Caco-2 (cell line): ENCODE measurements at places on chromosomes 4 and X. TPM values are rescaled to one million over a fixed set of nuclear protein-coding genes. Genes with fewer than 3 reads are reported as not detected.

CCDC158 gene
- total RNA-seq = 0.39 and 0.56 TPM in 2 replicates

DNA sequence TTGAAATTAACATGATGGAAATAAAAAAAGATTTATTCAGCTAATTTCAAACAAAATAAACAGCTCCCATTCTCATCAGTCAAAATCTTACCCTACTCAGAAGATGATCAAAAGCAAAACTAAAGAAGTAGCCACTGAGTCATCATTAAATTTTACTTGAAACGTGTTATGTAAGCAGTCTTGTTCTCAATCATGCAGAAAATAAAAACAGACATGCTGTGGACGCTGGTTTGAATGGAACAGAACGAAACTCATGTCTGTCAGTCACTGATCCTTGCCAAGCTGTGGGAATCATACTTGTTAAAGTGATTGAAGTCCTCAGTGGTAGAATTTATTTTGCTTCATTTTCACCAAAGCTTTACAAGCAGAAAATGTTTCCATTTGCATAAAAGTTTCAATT lies 77.2 kb upstream of the TLR3 start:
- no peaks in the 10 kb centered on the region for H3K36me3 ChIP-seq
- H3K27me3 ChIP-seq = no peaks in the 10 kb centered on the region
- H3K27ac ChIP-seq = no peak overlapping the region
- DNase-seq = no peak
- no peaks in the 10 kb centered on the region for H3K4me1 ChIP-seq

FGFRL1 gene
- 25.4 and 26.0 TPM in 2 replicates for total RNA-seq

DNA sequence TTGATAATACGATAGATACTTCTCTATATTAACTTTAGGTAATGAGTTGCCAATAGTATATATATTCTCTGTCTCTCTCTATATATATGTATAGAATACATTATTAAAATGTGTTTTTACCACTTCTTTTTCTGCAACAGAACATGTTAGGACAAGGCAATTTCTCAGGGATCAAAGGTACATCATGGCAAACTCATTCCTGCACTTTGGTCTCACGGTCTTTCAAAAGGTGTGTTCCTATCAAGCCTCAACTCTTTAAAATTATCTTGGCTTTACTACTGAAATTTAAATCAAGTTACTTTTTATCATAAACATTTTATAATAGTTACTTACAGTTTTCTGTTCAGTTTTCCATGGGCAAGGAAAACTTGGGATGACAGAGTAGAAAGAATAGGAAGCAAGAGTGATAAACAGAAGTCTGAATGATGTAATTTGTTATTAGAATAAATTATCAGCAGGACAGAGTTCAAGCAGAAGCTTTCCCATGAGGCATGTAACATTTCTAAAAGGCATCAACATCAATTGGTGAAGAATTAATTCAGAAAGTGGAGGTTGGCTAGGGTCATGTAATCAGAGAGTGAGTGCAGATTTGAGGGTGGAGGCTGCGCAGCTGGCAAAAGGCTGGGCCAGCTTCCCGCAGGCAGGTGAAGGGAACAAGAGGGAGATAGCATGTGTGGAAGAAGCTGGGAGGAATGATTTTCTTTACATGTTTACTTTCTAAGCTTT lies 59.7 kb upstream of the LRAT start:
- no peak for DNase-seq
- no peaks in the 10 kb centered on the region for H3K36me3 ChIP-seq
- no peaks in the 10 kb centered on the region for H3K27me3 ChIP-seq

- no peak overlapping the region for H3K4me3 ChIP-seq
- H3K4me1 ChIP-seq = no peaks in the 10 kb centered on the region
- no peaks in the 10 kb centered on the region; the same call in 1 of the 2 replicates for H3K36me3 ChIP-seq
- H3K27ac ChIP-seq = no peak overlapping the region
- DNase-seq = no peak
Observed at GRCh38 chr4:84167564-84167963, 331.5 kb downstream of the NKX6-1 start.

- H3K4me1 ChIP-seq = peaks cover 27% of the 10 kb centered on the region
- no peaks in the 10 kb centered on the region for H3K36me3 ChIP-seq
- peak within 1 kb of the TSS; percentile 86 for H3K27ac ChIP-seq
- H3K27me3 ChIP-seq = no peaks in the 10 kb centered on the region
Observed at GRCh38 chr4:16225863-16226815, at the start of gene TAPT1. TSS of gene TAPT1 (minus strand) at chr4:16226471. CDS start at chr4:16226457, 14 bp downstream.

DNA sequence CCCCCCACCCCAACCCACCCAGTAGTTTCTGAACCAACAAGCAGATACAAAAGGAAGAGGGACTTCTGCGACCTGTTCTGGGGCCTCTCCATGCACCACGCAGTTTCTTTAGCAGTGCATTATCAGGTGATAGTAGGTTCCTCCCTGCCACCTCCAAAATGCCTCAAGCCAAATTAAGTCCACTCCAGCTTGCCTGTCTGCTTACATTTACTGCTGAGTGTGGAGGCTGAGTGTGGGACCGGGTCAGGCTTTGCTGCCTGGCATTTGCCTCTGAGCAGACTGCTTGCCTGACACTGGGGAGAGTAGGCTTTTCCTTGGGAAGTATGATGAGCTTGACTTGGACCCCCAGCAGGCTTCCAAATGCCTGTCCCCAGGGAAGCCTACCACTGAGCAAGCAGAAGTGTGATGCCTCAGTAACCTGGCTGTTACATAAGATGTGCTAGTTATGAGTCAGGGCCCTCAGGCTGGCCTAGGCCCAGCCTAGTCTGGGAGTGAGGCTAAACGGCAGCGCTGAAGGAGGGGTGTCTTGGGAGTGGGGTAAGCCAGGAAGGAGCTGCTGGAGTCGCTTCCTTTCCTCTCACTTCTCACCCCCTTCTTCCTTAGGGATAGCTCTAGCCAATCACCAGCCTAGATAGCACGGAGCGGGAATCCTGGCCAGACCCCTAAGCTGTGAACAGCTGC lies 9.0 kb downstream of the TSC22D3 start:
- no peaks in the 10 kb centered on the region for H3K36me3 ChIP-seq
- no peaks in the 10 kb centered on the region for H3K4me1 ChIP-seq
- H3K27me3 ChIP-seq = no peaks in the 10 kb centered on the region
- no peak overlapping the region for H3K27ac ChIP-seq
- no peak overlapping the region for H3K4me3 ChIP-seq

GRCh38 chrX:107672955-107673378 lies 44.7 kb downstream of the PRPS1 start:
- DNase-seq = peak; percentile 42

- no peak for DNase-seq
- H3K4me1 ChIP-seq = no peaks in the 10 kb centered on the region
- H3K36me3 ChIP-seq = no peaks in the 10 kb centered on the region
- no peak overlapping the region for H3K4me3 ChIP-seq
- no peak overlapping the region for H3K27ac ChIP-seq
Observed at GRCh38 chrX:45134775-45135174, 65.9 kb downstream of the DIPK2B start.

TEX13B gene
- not detected in 2 replicates for total RNA-seq

DNA sequence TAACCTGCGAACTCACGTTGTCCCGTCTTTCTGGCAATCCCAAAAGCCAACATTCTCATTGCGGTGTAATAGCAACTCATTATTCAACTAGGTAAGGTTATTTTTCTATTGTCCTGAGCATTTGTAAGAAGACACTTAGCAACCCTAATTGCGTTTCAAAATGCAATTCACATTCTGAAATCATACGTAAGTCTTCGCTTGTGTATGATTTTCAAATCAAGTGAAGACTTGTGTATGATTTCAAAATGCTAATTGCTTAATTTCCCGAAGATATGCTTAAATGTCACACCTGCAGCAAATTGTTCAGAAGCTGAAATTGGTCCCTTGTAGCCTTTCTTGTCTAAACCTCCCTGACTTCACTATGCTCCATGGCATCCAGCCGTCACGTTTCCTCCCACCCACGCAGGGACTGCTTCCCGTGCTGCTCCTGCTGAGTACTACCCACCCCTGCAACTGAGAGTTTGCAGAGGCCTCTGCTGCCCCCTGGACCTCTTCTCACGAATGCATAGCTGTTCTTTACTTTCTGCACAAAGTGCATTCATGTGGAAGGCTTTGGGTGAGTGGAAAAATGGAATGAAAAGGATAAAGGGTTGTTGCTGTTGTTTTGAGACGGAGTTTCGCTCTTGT lies 40.8 kb upstream of the CLDN24 start:
- DNase-seq = peak; percentile 14
- H3K36me3 ChIP-seq = no peaks in the 10 kb centered on the region
- H3K4me1 ChIP-seq = peaks cover 6% of the 10 kb centered on the region; the same call in 1 of the 2 replicates
- H3K4me3 ChIP-seq = no peak overlapping the region
- no peaks in the 10 kb centered on the region for H3K27me3 ChIP-seq

VCX2 gene
- total RNA-seq = not detected in 2 replicates

ASMT gene
- not detected in 2 replicates for total RNA-seq

ALG13 gene
- total RNA-seq = 36.3 and 40.3 TPM in 2 replicates

DNA sequence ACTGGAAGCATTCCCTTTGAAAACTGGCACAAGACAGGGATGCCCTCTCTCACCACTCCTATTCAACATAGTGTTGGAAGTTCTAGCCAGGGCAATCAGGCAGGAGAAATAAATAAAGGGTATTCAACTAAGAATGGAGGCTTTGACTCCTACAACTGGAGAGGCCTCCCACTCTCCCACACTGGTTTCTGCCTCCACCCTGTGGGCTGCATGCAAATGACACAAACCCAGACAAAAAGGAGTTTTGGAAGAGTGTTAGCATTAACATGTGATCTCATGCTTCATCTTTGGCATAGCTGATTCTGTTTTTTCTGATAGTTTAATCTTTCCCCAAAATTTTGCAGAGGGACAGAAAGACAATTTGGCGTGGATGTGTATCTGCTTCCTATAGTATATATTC lies 80.8 kb upstream of the IQCM start:
- H3K4me1 ChIP-seq = no peaks in the 10 kb centered on the region
- no peaks in the 10 kb centered on the region for H3K27me3 ChIP-seq
- DNase-seq = no peak

BCORL1 gene
- total RNA-seq = 19.8 and 21.1 TPM in 2 replicates

DNA sequence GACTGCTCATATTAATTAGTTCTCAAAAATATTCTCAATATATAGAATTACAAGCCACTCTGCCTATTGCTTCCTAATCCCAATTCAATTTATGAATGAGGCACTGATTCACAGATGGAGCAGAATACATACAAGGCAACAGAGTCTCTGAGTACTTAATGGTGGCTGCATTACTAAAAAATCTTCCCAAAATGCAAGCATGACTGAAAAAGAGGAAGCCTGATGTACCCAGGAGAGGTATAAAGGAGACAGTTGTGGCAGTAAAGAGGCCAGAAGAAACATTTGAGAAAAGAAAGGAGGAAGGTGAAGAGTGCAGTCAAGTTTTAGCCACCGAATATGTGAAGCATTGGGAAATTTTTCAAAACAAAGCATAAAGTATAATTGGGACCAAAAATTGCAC lies 163.2 kb upstream of the INTU start:
- H3K27ac ChIP-seq = no peak overlapping the region
- no peaks in the 10 kb centered on the region for H3K36me3 ChIP-seq
- H3K27me3 ChIP-seq = no peaks in the 10 kb centered on the region
- H3K4me1 ChIP-seq = no peaks in the 10 kb centered on the region
- no peak overlapping the region for H3K4me3 ChIP-seq
